ENCODE measurements at places on chromosomes 1 and 21.

- no peak for DNase-seq
These were observed 10.9 kb downstream of the ARHGEF2 start for GRCh38 chr1:155967341-155968050.

DNA sequence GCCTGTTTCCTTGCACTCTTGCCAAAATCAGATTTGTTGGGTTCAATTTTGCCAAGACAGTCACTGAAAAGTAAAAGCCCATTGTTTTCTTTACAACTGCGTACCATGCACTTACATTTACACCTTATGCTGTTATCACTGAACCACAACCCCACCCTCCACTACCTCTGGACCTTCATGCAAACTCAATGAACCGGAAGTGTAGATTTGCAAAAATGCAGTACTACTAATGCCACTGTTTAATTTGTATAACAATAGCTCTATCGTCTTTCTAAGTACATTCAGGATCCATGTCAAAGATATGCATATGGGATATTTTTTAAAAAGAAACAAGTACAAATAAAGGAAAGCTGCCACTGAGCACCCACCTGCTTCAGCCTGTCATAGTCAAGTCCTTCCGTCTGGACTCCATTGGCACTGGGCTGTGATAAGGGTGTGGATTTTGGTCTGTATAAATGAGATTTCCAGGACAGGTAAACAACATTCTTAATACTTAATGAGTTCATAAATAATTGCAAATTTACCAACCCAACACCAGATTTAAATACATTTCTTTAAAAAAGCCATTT, 72.9 kb upstream of the LBR start:
- no peak for DNase-seq

DNA sequence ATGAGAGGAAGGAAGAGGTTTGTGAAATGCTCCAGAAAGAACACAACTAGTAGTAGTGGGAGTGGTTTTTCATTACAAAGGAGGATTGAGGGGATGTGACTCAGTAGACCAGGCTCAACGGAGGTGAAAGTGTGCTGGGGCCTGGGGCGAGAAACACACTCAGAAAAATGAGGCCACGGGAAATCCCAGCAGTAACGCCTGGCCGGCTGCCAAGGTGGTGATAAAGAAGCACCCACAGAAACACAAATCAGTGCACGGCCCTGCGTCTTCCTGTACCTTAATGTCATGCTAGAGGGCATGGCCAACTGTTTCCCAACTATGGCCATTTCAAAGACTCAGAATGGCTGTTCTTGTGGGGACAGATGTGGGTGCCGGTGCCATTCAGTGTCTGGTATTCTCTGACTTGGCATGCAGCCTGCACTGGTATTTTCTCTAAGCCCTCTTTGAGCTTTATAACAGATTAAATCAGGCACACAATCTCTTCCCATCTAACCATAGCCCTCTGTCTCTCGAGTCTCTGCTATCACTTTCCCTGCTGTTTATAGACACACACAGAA, 38.2 kb downstream of the URB2 start:
- peak; percentile 38 for DNase-seq

DNA sequence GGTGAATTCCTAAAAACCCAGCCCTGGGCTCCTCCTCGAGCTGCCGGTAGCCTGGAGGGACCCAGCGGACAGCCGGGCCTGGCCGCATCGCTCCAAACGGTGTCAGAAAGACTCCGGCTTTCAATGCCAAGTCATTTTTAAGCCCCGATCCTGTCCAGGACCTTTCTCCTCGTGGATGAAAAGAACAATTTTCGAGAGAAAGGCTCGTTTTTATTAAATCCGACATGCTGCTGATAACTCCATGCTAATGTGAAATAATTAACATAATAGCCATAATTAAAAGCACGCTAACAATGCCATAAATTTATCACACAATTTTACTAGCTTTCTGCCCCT, 4.6 kb upstream of the FOXD3 start:
- no peak for DNase-seq

DNA sequence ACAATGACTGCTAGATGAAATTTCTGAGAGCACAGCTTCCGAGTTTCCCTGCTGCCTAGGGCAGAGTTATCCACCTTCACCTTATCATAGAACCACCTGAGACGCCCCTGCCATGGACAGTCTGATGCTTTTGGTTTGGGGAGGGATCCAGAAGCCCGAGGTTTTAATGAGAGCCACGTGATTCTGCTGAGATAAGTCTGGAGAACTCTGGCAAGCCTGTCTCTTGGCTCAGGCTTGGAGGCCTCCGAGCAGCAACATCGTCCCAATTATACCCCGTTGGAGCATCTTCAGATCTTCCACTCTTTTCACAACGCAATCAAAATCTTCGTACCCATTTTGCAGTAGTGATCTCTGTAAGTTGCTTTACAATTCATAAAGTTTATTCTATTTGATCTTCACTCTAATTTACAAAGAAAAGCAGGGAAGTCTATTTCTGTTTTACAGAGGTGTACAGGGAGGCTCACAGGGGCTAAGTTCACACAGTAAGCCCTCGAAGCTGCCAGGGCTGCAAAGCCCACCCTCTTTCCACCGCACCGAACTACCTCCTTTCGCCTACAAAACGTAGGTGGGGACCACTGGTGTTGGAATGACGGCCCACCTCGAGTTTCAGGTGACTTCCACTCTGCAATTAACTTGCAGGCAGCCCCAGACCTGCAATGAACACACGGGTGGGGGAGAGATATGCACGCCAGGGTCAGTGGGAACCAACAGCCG, 513 bp upstream of the HHAT start:
- no peak for DNase-seq

DNA sequence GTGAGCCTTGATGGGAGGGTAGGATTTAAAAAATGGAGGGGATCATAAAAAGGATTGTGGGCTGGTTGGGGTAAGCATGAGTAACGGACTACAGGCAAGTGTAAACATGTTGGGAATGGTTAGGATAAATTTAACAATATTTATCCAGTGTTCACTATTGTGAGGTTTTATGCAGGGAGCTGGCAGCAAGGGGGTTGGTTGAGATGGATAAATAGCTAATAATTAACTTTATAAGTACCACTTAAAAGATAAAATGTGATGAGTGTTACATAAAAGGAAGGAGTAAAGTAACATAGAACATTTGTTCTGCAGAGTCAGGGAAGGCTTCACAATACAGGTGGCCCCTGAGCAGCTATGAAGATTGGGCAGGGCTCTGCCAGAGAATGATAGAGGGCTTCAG, 109.0 kb downstream of the NGF start:
- no peak for DNase-seq
